Activated CD8-positive, alpha-beta memory T cell treated with anti-CD3 and anti-CD28 coated beads, Interleukin-2, amount 10 ng/mL, durations not matched to agents 7 days and 5 days (primary cell): ENCODE measurements at places on chromosomes 4 and X. TPM values are rescaled to one million over a fixed set of nuclear protein-coding genes. Genes with fewer than 3 reads are reported as not detected.

GRCh38 chrX:3820167-3820566, 106.7 kb upstream of the PRKX start:
- DNase-seq: no peak

ARHGEF6 gene
- total RNA-seq: 126 TPM

XK gene
- 0.14 TPM for total RNA-seq

ADH7 gene
- not detected for total RNA-seq

DNA sequence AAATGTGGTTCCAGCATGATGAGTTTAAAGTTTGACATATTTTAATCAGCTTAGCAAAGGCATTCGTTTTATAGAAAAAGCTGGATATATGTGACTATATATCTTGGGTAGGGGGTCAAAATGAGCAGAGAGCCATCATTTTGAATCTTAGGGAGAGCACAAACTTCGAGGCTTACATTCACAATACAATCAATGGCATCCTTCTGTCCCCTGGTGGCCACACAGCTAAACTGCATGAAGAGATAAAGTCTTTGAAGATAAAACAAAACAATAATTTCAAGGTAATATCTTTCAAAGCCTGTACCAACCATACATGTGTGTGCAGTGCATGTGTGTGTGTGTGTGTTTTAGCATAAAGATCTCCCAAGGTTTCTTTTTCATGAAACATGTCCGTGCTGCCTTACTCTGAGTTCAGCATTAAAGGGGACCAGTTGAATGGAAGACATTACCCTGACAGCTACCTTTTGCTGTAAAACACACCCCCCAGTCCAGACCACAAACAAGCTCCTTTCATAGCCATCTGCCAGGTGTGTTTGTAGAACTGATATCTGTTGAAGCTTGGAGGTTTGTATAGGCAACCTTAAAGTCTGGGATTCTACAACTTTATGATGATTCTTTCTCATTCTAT, 22.0 kb downstream of the DYNLT3 start:
- peak; percentile 70 for DNase-seq

RBM10 gene
- 64.9 TPM for total RNA-seq

- no peak for DNase-seq
Measured at GRCh38 chr4:87838205-87838604, 5.4 kb downstream of the MEPE start.

PDGFRA gene
- not detected for total RNA-seq

DNA sequence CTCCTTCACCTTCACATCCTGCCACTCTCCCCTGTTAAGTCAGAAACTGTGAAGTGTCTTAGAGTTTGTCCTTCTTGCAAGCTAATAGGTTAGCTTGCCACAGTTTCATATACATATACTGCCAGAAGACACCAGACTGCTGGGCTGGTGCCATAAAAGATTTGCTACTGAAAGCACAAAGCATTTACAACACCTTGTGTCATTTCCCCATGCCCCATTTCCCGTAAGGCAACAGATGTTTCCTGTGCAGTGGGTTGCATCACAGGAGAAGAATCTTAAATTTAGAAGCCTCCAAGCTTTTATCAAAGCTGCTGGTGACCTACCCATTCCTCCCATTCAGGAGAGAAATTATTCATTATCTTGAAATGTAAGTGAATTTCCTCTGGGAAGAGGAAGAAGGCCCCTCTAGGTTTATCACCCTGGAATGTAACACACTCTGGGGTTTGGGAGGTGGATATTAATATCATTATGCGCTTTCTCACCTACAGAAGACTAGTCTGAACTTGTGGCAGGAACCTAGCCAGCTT, 34.5 kb upstream of the RAB33B start:
- DNase-seq: no peak

DNA sequence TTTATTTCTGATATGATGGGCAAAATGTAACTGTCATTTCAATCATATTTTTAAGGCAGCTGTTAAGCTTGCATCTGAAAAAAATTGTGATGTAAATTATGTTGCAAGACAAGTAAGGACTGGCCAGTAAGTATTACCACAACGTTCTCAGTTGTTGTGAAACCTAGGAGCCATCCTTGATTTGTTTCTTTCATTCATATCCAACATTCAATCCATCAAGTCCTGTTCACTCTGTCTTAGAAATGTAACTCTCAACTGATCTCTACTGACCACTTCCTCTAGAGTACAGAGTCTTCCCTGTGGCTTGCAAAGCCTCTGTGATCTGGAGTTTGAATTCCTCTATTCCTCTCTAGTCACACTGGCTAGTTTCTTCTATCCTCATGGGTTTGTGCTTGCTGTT, 161.4 kb upstream of the MAD2L1 start:
- DNase-seq: no peak

DNA sequence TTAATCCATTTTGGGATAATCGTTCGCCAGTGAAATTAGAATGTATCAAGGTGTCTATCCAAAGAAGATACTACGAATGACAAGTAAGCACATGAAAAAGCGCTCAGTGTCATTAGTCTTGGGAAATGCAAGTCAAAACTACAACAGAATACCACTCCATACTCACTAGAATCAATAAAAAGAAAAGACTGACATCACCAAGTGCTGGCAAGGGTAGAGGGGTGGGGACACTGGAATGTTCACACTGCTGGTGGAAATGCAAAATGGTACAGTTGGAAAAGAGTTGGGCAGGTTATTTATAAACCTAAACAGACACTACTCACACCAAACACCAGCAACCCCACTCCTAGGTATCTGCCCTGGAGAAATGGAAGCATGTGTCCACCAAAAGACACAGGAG, 11.2 kb downstream of the WDR1 start:
- no peak for DNase-seq

DNA sequence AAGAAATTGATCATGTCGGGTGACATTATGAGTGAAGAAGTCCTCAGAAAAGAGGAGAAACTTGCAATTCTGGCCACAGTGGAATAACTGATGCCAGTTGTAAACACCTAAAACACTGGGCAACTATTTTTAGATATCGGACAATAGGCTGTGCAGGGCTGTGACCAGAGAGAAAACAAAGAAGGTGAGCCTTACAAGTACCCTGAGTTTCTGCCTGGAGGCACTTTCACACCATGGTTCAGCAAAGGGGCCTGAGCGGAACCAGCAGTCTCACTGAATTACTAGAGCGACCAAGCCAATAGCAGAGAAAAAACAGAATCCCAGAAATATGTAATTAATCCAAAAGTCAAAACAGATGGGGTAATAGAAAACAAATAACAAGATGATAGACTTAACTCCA, 11.2 kb downstream of the IRAK1 start:
- DNase-seq: no peak
